G401 (cell line): ENCODE measurements at places on chromosomes 2 and 18.

GRCh38 chr18:59961070-59961469, 61.3 kb downstream of the PMAIP1 start:
- no peak for DNase-seq

- DNase-seq, result no peak
Measured at GRCh38 chr2:18558458-18558857, 2.0 kb downstream of the RDH14 start.

DNA sequence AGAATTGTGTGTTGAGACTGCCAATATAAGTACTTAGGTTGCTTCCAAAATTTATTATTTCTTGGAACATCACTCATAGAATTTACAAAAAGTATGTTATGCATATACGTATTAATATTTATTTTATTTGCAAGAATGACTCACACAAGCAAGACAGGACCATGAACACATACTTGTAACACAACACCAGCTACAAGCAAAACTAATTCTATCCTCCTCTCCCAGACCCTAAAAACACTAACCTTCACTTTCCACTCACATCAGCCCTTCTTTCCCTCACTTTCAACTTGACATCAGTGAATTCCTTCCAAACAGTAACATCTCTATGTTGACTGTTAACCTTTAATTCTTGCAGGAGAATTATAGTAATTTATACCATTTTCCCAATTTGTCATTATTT, 24.3 kb downstream of the OSBPL1A start:
- no peak for DNase-seq

GRCh38 chr2:71681626-71682025, 228.3 kb downstream of the DYSF start:
- DNase-seq, result no peak

DNA sequence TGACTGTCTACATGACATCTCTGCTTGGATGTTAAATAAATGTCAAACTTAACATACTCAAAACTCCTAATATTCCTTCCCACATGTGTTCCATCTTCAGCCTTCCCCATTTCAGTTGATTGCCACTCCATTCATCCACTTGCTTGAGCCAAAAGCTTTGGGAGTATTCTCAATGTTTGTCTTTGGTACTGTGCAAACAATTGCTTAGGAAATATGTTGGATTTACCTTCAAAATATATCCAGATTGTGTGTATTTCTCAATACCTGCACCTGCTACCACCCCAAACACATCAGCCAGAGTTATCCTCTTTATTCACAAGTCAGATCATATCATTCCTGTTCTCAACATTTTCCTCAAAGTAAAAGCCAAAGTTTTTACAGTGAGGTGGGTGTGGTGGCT, 350.3 kb upstream of the FAM98A start:
- DNase-seq, result no peak

GRCh38 chr2:168525020-168525419, 68.9 kb downstream of the CERS6 start:
- DNase-seq, result no peak

DNA sequence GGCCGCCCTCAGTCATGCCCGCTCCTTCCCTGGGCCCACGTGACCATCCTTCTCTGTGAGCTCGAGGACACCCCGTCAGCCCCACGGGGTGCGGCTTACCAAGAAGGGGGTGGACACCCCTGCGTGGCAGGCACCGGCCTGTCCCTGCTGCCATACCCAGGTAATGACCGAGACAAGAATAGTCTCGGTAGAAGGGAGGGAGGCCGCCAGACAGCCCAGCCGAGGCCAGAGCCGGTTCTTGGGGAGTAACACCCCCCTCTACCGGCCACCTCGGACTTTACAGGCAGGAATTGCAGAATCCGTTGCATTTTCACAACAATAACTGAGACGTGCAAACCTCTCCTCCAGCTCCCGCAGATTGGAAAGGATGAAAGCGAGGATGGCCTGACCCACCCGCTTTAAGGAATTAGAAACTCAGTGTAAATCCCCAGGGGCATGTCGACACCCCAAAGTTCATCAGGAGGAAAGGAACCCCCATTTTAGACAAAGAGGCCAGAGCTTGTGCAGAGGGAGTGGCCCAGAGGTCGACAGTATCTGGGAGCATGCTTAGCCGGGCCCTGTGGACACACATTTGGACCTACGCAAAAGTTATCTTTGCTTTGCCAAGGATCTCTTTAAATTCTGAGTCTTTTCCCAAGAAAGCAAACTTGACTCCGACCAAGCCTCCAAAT, 60.1 kb upstream of the GLI2 start:
- DNase-seq, result no peak

DNA sequence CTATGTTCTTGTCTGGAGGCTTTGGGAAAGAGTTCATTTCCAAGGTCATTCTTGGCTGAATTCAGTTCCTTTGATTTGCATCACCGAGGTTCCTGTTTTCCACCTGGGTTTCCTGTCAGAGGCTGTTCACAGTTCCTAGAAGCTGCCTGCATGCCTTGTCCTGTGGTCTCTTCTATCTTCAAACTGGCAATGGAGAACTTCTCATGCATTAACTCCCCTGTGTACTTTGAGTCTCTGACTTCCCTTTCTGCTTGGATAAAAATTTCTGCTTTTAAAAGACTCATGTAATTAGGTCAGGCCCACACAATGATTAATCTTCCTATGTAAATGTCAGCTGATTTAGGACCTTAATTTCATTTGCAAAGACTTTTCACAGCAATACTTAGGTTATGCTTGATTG, 499.3 kb upstream of the FANCL start:
- no peak for DNase-seq

GRCh38 chr2:97741251-97741650, 27.9 kb downstream of the ZAP70 start:
- DNase-seq, result no peak

- DNase-seq, result no peak
Measured at GRCh38 chr18:74609535-74609934, 11.9 kb downstream of the ZNF407 start.

DNA sequence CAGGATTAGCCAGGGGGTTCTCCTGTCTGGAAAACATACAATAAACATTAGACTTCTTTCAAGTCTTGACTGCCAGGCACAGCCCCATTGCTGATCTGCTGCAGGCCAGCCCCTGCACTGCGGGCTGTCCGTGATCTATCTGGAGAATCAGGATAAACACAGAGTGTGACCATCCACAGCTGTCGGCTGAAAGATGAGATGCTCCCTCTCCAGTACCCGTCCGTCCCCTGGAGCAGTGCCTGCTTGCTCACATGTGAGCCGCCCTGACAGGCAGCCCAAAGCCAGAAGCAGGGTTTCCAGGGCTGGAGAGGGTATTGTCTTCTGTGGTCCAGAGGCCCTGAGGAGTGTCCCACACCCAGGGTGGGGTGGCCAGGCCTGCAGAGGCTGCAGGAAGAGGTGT, 46.1 kb upstream of the FOSL2 start:
- no peak for DNase-seq

DNA sequence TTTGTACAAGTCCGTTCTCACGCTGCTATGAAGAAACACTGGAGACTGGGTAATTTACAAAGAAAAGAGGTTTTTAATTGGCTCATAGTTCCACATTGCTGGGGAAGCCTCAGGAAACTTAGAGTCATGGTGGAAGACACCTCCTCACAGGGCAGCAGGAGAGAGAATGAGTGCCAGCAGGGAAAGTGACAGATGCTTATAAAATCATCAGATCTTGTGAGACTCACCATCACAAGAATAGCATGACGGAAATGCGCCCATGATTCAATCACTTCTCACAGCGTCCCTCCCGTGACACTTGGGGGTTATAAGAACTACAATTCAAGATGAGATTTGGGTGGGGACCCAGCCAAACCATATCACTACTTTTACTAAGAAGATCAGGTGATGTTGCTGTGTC, 285.8 kb downstream of the TMX3 start:
- peak; percentile 72 for DNase-seq

DNA sequence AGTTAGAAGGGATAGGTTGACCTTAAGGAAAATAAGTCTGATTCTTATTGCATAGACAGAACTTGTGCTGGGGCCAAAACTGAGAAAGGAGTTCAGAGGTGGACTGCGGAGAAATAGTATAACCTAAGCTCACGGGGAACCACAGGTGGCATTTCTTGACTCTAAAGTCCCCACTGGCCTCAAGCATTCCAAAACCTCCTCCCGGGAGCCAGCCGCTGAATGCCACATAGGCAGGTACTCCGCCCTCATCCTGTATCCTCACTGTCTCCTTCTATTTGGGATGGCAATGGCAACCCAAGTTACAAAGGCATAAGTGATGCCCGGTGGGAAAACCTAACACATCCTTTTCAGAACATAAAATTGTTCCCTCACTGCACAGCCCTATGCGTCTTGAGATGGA, 173.0 kb downstream of the SP3 start:
- no peak for DNase-seq

DNA sequence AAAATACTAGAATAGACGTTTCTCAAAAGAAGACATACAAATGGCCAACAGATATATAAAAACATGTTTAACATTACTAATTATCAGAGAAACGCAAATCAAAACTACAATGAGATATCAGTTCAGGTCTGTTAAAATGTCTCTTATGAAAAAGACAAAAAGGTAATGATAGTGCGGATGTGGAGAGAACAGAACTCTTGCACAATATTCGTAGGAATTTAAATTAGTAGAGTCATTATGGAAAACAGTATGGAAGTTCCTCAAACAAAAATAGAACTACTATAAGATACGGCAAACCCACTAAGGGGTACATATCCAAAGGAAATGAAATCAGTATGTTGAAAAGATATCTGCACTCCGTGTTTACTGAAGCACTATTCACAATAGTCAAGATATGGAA, 167.5 kb upstream of the CWC22 start:
- no peak for DNase-seq

DNA sequence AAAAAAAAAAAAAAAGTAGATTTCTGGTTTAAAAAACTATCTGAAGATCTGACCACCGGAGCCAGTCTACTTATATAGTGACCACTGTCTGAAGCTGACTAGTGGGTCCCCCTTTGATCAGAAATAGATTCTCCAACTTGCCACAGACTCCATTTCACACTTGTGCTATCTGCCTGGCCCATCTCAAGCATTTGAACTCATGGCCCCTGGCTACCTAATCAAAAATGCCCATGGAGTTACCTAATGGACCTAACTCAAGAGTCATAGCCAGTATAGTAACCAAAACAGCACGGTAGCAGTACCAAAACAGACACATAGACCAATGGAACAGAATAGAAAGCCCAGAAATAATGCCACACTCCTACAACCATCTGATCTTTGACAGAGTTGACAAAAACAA, 17.0 kb upstream of the ATL2 start:
- no peak for DNase-seq

DNA sequence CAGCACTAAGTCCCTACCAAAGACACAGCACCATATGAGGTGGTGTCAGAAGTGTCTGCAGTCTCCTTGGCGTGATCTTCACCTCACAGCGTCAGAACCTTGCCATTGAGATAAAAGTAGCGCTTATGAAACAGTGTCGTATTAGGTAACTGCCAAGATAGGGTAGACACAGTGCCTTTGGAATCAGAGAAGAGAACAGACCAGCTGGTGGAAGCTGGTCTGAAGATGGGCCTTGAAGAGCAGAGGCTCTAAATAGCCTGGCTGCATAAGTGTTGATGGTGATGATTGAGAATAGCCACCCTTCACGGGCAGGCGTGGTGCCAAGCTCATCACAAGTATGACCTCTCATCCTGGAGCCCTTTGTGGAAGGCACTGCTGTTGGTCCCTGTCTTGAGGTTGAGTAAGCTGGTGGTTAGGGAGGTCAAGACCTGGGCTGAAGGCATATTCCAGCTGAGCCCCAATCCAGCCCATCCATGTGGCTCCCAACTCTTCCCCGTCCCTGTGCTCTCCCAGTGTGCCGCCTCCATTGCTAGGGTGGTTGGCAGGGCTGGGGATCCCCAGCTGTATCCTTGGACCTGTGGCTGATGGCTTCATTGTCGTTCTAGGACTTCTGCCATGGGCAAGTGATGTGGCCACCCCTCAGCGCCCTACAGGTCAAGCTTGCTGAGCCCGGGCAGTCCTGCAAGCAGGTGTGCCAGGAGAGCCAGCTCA, 187.4 kb downstream of the MGAT5 start:
- DNase-seq, result no peak

GRCh38 chr2:96485751-96486651, 19.2 kb downstream of the NEURL3 start:
- peak; percentile 85 for DNase-seq

- no peak for DNase-seq
Measured at GRCh38 chr2:134728163-134728562, 9.4 kb upstream of the TMEM163 start.

- no peak for DNase-seq
Measured at GRCh38 chr2:156907806-156908205, 349.7 kb upstream of the GALNT5 start.

DNA sequence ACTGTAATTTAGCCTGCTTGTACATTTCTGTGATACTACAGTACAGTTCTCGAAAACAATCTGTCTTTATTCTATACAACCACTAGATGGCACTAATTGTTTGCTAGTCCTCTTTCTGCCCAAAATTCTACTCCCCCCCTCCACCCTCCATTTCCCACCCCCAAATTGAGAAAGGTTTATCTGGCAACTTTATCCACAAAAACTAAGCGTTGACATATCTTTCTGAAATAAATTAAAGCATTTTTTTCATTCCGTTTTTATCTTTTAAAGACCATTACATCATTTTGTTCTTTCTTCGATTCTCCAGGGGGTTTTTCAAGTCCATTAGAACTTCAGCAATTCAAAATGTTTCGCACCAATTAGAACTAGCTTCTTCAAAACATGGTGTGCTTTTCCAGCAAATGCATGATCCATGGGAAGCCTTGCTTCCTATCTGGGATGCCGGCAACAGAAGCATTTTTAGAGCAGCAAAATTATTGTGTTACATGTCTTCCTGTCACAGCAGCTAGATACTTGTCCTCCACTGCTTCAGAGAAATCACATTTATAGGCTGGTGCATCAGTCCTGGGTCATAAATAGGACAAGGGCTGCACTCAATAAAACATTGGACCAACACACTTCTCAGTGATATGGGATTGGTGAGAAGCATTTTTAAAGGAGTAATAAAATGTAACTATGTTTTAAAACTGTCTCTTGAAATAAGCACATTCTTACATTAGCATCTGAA, 241.3 kb downstream of the PAX3 start:
- DNase-seq, result peak; percentile 22

- no peak for DNase-seq
Measured at GRCh38 chr2:232576995-232577394, 26.5 kb downstream of the EIF4E2 start.

- no peak for DNase-seq
Measured at GRCh38 chr2:188272121-188272520, 19.6 kb upstream of the GULP1 start.

DNA sequence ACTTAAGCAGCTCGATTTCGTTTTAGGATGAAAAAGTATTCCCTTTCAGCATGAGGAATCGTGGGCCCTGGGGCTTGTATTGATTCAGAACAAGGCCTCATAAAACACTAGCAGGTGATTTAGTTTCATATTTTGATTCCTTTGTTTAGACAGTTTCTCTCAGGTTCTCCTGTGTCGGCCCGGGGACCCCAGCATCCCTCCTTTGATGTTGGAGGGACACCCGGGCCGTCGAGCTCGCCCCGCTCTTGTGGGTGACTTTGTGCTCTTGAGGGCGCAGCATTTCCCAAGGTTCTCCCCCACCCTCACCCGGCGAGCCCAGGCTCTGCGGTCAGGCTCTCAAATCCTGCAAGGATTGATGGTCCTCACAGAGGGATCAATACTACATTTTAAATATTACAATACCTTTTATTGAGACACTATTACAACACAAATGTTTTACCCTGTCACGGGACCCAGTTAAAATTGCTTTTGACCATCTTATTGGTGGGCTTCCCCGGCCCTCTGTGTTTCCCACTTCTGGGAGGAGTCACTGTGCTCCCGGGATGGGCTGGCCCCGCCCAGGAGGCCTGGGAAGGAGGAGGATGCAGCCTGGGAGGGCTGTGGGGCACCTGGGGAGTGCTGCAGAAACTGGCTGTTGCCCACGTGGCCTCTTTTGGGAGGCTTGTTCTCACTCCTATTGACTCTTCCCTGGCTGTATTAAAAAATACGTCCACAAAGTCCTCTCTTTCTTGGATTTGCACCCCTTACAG, 222.6 kb downstream of the INSIG2 start:
- no peak for DNase-seq
